Stimulated activated CD8-positive, alpha-beta memory T cell treated with anti-CD3 and anti-CD28 coated beads, Interleukin-7, amount 100 ng/mL, for 48 hours (primary cell): ENCODE measurements at places on chromosomes 1 and 21.

DNA sequence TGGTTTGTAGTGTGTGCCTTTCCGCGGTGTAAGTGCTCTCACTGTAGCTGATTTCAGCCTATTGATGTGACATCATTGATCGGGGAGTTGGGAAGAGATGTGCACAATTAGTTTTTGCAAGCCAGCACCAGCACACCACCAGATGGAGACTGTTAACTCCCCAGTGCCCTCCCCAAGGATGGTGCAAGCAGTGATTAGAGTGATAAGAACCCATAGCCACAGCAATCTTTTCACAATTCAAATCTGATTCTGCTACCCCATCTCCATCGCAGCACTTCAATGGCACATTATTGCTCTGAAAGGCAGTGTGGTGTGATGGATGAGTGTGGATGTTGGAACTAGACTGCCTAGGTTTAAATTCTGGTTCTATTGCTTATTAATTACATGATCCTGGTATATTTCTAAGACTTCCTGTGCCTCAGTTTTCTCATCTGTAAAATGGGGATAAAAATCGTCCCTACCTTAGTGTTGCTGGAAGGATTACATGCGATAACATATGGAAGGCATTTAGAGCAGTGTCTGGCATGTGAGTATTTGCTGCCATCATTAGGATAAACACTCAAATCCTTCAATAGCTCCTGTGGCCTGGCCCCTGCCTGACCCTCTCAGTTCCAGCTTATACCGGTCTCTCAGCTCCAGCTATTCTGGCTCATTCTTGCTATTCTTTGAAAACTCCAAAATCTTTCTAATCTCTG is 6.7 kb downstream of the CSF3R start:
- no peak for DNase-seq

- no peak for DNase-seq
Observed at GRCh38 chr1:54559771-54560231, 11.8 kb downstream of the ACOT11 start.

- peak; percentile 54 for DNase-seq
Observed at GRCh38 chr1:37513795-37514349, 694 bp downstream of the MEAF6 start.

- DNase-seq: no peak
Observed at GRCh38 chr21:25562660-25563059, 44.6 kb downstream of the MRPL39 start.

GRCh38 chr1:204503913-204504519 is 9.4 kb upstream of the PIK3C2B start:
- no peak for DNase-seq

DNA sequence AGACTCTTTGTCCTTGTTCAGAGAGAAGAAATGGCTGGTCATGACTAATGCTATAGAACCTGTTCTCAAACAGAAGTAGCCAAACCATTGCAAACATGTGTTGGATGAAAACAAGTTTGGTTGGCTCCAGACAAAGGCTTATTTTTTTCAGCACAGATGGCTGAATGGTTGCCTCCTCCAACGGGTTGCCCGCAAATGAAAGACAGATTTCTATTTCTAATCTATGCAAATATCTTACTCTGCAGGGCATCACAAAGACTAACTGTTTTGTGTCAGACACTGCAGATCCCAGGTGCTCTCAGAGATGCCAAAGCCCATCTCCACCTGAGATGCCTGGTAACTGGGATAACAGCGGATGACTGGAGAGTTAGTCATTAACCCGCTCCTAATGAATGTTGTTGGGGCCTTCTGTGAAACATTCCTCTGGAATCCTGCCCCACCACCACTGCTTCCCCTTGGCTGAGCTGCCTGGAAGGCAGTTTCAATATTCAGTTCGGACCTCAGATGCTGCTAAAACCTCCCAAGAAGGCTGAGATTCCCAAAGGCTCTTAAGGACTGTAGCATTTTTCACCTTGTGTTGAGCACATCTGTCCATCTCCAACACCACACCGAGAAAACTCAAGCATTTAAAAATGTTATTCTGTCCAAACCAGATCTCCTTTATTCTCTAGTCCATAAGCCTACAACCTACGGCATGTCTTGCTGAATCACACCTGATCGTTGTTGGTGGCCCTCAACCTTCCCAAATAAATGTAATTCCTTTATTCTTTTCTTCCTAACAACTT is 104.4 kb downstream of the PTPN14 start:
- DNase-seq: no peak

GRCh38 chr1:6124746-6125365 is 55.3 kb downstream of the CHD5 start:
- no peak for DNase-seq

DNA sequence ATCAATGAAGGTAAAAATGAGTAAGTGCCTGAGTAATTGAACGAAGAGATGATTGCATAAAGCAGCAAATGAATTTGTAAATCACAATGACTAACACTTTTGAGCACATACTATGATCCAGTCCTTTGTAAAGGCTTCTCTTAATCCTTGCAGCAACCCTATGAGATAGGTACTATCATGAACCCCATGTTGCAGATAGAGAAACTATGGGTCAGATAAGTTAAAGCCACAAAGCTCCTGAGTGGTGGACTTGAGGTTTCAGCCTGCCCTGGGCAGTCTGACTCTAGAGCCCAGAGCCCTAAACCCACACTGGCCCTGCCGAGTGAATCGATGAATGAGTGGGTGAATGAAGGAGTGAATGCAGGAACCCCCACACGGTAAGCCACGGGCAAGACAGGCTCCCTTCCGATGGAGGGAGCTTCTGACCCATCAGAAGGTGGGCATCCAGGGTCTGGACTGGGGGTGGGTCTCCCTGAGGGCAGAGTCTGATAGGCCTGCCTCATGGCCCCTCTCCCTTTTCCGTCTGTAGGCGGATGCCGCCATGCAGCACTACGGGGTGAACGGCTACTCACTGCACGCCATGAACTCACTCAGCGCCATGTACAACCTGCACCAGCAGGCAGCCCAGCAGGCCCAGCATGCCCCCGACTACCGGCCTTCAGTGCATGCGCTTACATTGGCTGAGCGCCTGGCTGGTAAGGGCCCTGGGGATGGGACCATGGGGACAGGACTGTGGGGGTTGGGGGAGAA is 17.0 kb downstream of the DMBX1 start:
- no peak for DNase-seq

DNA sequence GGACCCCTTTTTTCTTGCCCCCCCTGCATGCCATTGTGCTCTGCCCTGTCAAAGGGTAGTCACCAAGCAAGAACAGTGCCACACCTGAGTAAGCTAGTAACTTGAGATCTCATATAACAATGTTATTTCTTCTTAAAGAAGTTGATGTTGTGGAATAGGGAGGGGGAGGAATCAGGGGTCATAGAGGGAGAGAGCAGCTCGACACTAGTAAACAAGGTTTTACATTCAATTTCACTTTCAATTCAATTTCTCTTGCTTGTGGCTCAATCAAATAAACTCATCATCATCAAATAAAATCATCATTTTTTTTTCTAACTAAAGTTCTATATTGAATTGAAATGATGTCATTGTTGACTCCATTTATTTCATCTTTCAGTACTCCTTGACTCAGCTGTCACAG is 106.4 kb downstream of the CRB1 start:
- no peak for DNase-seq

- no peak for DNase-seq
Observed at GRCh38 chr1:6445062-6445763, 20.6 kb downstream of the ESPN start.

DNA sequence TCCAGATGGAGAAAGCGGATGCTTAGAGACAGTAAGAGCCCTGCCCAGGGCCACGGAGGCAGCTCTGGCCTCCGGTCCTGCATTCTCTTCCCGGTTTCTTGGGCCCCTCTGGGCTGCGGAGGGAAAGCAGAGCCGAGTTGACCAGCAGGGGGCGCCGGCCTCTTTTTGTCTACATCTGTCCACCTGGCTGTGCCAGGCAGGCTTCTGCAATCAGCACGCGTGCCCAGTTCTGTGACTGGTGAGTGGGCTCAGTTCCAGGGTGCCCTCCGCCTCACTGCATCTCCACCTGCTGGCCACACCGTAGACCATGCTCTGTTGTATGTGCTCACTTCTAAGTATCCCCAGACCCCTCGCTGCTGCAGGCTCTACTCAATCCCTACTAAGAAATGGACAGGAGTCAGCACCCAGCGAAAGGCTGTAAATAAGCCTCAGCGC is 6.7 kb upstream of the HUNK start:
- DNase-seq: peak; percentile 43

DNA sequence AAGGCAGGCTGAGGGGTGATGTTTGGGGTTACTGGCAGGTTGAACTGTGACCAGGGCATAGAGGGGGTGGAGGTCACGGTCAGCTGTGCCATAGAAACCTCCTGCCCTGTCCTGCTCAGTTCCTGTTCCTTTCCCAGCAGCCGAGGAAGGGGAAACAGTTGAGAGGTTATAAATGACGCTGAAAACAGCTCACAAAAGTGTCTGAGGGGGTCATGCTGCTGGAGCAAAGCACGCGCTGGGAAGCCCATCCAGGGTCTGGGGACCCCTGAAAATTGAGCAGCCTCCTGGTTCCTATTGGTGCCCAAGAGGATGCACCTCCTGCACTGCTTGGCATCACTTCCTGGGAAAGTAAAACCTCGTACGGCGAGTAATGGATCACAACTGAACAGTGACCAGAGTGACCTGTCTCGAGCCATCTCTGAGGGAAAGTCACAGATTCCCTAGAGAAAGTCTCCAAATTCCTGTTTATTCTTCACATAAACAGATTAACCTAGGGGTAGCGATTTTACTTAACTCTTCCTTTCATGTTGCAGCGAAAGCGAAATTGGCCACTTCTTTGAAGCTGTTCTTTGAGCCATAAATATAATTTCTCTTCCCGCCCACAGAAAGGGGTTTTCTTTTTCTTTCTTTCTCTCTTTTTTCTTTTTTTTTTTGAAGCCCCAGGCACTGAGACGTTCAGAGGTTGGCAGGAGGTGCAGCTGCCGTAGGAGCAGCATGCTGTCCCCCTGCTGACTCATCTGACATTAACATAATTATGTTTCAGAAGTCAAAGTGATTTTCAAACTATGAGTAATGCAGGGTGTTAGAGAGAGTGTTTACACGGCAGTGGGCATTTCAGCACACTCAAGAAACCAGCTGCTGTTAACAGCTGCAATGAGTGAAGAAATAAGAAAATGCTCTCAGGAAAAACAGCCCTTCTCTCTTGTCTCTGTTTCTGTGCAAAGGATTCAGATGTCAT is 41.8 kb upstream of the ATF3 start:
- peak; percentile 24 for DNase-seq

- no peak for DNase-seq
Observed at GRCh38 chr1:30522031-30523004, 201.1 kb downstream of the MATN1 start.

GRCh38 chr1:57518496-57518895 is 94.6 kb upstream of the DAB1 start:
- no peak for DNase-seq

- DNase-seq: no peak
Observed at GRCh38 chr1:174041369-174041768, 19.2 kb upstream of the RC3H1 start.

DNA sequence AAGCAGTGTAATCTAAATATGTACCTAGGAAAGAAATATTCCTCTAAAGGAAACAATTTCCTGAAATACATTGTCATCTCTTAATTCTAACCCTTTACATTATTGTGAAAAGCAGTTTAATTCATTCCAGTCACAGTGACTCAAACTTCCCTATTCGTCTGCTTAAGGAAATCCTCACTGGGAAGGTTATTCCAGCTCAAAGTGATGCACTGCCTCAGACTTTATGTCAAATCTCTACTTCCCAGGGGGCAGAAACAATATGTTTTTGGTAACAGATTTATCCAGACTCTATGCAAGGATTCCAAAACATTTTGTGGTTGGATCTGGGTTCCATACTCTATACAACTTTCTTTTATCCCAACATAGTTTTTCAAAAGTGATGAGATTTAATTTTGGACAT is 145.2 kb downstream of the NTMT2 start:
- no peak for DNase-seq

- DNase-seq: no peak
Observed at GRCh38 chr1:119898981-119899720, 2.8 kb upstream of the ADAM30 start.

DNA sequence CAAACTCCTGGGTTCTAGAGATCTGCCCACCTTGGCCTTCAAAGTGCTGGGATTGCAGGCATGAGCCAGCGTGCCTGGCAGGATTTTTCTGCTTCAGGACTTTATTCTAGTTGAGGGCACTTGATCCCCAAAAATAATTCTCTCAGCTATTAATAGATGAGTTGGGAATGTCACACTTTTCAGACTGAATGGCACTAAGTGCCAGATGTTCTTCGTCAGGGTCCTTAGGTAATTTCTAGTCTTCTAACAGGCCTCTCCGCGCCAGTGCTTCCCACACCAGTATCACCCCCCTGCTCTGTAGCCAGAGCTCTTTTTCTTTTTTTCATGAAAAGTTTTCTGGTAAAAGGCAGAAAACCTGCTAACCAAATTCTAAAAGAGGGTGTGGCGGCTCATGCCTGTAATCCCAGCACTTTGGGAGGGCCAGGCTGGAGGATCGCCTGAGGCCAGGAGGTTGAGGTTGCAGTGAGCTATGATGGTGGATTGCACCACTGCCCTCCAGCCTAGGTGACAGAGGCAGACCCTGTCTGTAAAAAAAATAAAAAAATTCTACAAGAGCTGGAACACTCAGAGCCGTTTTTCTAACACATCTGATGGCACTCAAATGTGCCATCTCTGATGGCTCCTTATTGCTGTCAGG is 6.1 kb upstream of the SARS1 start:
- no peak for DNase-seq

DNA sequence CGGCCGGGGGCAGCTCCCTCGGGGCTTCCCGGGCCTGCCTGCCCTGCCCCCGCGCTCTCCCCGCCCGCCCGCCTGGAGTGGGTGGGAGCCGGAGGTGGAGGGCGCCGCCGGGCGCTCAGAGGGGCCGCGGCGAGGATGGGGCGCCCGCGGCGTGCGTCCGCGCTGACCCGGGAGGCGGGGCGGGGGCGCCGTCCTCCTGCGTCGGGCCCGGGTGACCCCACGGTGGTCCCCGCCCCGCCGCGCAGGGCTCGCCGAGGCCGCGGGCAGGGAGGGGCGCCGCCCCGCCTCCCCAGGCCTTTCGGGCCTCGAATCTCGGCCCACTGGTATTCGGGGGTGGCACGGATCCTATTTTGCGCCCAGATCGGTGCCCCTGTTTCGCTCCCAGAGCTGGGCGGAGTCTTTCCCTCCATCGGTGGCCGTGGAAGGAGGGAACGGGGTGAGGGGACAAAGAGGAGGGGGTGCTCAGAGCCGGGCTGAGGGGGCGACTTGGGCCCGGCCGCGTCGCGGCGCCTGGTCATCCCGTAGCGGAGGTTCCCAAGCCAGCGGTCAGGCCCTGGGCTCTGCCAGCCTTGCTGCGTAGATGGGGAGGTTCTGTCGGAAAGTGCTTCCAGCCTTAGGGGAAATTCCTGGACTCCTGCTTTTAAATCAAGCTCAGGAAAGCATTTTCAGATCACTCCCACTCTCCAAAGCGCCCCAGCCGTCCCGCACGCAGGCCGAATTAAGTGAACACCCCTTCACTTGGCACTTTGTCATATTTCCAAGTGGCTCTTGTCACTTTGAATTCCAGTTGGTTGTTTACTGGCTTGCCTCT is 545 bp downstream of the PATJ start:
- no peak for DNase-seq
